ENCODE measurements at places on chromosomes 1 and 21.

DNA sequence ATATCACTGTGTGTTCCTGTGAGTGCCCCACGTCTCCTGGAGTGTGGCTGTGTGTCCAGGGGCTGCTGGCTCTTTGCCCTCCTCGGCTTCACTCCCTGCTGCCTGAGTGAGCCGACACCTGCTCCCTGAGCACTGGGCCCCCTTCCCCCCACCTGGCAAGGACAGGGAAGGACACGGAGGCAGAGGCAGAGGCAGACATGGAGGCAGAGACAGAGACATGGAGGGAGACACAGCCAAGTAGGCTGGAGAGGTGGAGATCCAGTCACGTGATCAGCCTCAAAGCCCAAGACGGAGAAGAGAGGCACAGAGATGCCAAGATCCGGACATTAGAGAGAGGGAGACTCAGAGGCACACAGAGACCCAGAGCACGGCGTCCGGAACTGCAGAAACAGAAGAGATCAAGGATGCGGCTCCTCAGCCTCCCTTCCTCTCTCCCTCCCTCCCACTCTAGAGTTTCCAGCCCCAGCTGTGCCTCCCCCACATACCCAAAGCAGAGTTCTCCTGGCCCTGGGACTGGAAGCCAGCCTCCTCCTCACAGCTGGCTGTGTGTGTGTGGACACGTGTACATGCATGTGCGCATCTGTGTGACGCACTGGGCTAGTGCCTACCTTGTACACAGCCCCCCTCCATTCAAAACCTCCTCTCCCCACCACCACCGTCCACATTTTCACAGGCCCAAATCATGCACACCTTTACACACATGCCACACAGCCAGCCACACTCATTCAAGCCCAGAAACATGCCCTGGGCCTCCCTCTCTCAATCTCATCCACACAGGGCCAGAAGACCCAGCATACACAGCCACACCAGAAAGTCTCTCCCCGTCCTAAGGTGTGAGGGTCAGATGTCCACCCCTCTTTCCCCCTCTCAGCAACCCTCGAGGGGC, 39.1 kb upstream of the WASF2 start:
- no peak for DNase-seq

DNA sequence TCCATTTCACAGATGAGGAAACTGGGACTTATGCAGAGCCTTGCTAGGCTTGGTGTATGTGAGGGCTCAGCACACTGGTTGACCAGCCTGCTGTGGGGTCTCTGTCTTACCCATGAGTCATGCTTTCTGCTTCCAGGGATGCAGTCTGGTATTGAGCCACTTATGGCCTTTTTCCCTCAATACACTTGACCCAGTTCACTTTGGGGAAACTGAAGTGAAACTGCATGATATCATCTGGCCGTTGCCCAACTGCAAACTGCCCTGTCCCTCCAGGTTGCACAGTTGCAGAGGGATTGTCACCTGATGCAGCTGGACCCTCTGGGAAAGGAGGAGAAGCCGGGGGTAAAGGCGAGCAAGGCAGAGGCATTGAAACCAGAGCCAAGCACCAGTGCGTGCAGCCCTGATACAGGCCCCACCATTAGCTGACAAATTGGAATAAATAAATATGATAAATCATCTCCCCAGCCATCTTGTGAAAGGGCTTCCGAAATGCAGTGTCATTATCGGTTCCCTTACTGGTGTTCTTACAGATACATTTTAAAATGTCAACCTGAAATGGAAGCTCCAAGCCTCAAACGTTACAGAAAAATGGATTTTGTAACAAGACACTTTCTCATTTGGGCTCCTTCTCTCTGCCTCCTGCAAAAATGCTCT, 39.3 kb upstream of the DUSP10 start:
- no peak for DNase-seq

- no peak for DNase-seq
Observed at GRCh38 chr1:106880226-106880625, 176.2 kb upstream of the PRMT6 start.

GRCh38 chr1:227951624-227952373, 4.1 kb upstream of the WNT9A start:
- DNase-seq, result no peak

GRCh38 chr1:92544756-92545165, 58.0 kb upstream of the GFI1 start:
- DNase-seq, result no peak

- DNase-seq, result no peak
Observed at GRCh38 chr1:37865348-37866120, 6.1 kb upstream of the MTF1 start.

- no peak for DNase-seq
Observed at GRCh38 chr1:100306735-100307313, 40.8 kb downstream of the RTCA start.

Measured in cerebellar nuclear complex (tissue), 1 donor.